Activated T-cell treated with anti-CD3 and anti-CD28 coated beads, Interleukin-2, amount 50 U/mL, for 72 hours (primary cell): ENCODE measurements at places on chromosomes 3 and 15. TPM values are rescaled to one million over a fixed set of nuclear protein-coding genes. Genes with fewer than 3 reads are reported as not detected.

GAP43 gene
- not detected for total RNA-seq

DNA sequence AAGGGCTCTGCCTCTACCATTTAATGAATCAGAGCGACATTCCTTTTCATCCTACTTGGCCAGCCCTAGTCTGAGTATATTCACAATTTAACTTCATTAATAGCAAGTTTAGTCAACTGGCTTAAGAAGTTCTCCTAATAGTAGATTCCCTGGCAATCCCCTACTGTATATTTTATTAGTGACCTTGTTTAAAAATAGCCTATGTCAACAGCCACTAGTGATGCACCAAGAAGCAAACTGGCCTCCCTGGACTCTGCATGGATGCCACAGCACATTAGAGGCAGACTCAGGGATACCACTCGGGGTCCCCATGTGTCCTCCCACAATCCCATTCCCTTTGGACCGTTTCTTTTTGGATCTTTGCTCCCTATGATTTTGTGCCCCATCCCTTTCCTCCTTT lies 83.6 kb downstream of the THSD4 start:
- DNase-seq, result no peak

DNA sequence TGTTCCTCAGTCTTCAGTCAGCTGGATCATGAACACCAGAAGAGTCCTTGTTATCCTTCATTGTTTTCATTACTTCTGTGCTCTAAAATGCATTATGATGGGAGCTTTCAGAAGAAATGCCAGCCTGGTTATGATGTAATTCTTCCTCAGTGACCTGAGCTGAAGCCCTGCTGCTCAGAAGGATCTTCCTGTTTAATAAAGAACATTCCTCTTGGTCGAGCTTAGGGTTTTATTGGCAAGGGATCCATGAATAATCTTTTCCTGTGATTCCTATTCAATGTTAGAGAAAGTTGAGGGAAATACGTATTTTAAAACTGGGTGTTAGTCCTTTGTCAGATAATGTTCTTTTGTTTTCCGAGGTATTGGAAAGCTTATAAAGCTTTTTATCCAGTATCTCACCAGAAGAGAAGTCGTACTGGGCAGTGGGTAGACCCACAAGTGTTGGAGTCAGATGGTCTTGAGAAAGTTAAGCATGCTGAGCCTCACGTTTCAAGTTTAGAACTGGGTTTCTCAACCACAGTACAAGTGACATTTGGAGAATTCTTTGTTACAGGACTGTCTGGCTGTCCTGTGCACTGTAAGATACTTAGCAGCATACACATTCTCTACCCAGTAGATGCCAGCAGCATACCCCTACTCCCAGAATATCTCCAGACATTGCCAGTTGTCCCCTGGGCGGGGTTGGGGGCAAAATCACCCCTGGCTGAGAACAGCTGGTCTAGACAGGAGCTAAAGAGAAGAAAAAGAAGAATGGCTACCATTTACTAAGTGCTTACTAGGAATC lies 212.3 kb upstream of the BHLHE40 start:
- no peak for DNase-seq

DNA sequence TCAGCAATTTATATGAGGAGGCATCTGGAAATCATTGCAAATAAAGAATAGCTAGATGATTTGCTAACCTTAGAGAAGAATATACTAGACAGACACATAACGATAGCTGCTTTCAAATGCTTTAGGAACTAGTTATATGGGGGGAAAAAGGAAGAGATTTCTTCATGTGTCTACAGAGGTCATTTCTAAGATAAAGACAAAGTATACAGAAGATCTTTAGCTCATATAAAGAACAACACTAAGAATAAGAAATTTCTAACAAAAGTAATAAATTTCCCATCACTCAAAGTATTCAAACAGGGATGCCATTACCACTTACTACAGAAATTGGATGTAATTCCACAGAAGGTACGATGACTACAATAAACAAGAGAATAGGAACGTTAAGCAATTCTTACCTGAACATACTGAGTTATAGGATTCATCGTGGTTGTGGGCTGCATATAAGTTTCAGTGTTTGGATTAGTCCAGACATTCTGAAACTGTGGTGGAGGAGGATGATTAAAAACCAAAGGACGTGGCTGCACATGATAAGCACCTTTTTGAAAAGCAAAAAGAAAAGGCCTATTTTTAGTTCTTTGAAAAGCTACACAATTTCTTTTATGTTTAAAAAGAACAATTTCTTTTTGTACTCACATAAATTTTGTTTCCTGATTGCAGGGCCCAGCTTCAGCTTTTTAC lies 8.7 kb downstream of the DAZL start:
- peak; percentile 70 for DNase-seq

C3orf22 gene
- not detected for total RNA-seq

DNA sequence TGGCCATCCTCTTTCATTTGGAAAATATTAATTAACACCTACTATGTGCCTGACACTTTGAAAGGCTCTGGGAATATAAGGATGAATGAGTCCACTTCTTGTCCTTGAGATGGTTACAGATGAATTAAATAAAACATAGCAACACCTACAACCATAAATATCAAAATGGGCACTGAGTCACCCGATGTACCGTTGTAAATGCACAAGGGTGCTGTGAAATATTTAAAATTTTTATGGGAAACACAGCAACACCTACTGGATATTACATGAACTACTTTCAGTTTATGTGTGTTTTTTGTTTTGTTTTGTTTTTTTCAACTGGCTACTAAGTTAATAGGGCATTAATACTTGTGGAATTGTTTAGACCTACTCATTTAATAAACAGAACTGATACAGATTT lies 239.0 kb upstream of the NAALADL2 start:
- no peak for DNase-seq

DNA sequence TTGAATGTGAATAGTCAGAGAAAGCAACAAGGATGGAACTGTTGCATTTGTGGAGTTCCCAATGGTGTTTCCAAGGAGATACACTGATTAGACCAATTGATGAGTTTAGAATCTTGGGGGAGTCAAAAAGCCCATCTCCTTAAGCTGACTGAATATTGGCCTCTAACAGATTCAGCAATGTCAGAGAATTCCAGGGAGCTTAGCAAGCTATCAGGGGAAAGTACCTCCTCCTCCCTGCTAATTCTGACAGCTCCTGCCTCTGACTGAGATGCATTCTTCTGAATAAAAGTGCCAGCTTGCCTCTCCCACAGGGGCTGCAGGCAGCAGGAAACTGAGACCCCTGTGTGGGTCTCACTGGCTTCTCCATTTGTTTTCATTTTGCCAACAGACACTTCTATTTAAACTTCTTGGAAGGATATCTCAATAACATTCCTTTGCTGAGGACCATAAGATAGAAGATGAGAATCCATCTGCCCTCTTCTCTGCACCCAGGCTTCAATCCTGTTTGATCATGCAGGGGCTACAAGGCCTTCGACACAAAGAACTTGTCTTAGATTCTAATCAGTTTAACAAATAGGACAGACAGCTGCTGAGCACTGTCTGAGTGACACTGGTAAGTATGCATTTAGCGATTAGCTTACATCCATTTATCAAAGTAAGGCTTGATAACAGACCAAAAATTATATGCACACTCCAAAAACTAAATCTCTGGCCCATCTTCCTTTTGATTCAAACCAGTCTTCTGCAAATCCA lies 1080.8 kb downstream of the TUSC7 start:
- DNase-seq, result no peak

- peak; percentile 14 for DNase-seq
These were observed 103.5 kb downstream of the IMPG2 start for GRCh38 chr3:101216710-101217465.

DNA sequence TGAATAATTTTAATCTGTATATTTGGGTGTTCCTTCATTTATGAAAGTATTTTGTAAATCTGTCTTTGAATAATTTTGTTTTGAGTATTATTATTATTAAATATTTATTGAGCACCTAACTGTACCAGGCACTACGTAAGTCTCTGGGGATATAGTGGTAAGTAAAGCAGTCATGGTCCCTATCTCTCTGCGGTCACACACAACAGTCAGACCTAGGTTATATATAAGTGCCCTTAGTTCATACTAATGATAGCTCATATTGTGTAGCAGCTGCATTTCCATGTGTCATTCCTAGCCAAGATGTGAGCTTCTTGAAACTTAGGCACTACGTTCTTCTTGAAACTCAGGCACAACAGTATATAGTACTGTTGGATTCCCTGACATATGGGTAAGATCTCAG lies 12.4 kb downstream of the NKTR start:
- DNase-seq, result no peak

LINGO1 gene
- total RNA-seq, result not detected

DNA sequence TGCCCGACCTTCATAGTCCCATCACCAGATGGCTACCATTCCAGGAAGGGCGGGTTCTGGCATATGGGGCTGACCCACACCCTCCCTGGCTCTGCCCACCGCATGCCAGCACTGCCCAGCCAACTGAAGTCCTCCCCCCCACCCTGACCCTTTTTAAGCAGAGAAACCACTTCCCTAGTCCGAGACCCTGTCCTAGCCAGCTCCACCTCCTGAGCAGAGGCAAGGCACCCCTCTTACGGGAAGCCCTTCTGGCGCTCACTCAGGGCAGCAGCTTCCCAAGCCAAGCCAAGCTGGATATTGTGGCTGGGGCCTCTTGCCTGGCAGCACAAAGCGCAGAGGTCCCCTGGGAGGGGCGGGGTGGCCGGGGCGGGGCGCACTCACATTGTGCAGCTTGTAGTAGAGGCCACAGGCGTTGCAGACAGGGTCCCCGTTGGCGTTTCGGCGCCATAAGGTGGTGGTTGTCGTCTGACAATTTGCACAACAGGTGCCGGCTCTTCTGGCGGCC lies 11.5 kb downstream of the GATA2 start:
- DNase-seq, result no peak

DNA sequence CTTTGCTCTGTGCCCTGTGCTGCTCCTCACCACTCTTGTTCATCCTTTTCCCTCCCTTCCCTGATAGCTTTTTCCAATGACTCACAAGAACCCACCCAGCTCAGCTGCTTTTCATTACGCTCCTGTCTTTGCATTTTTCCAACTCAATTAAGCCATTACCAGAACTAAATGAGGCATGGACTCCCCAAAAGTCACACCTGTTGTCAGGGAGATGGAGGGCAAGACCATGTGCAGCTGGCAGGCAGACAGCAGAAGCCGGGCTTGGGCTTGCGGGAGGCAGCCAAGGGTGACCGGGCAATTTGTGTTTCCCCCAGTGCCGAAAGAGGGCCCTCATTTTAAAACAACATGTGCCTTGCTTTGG lies 64.3 kb downstream of the CASR start:
- DNase-seq, result no peak

CCR2 gene
- 0.46 TPM for total RNA-seq

DISP2 gene
- total RNA-seq, result 0.19 TPM

DNA sequence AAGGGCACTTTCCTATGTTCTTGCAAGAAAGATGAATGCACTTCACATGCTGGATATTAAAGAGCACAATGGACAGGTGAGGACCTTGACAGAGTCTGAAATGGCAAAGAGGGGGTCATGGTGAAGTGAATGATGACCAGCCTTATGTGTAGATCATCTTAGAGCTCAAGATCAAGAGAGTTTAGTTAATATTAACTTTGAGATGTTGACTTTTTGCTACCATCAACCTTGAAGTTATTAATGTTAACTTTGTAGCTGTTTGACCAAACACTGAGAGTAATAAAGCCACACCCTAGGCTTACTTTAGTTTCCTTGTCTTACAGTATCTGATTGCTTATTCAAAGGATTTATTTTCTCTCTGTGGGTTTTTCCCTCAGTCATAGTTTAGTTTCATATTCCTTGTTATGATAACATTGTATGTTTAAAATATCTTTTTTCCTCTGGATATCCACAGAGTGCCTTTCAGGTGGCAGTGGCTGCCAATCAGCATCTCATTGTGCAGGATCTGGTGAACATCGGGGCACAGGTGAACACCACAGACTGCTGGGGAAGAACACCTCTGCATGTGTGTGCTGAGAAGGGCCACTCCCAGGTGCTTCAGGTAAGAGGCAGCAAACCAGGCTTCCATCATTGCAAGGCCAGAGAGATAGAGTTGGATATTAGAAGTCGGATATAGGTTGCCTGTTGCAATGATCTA lies 5.4 kb downstream of the NFKBIZ start:
- no peak for DNase-seq

DNA sequence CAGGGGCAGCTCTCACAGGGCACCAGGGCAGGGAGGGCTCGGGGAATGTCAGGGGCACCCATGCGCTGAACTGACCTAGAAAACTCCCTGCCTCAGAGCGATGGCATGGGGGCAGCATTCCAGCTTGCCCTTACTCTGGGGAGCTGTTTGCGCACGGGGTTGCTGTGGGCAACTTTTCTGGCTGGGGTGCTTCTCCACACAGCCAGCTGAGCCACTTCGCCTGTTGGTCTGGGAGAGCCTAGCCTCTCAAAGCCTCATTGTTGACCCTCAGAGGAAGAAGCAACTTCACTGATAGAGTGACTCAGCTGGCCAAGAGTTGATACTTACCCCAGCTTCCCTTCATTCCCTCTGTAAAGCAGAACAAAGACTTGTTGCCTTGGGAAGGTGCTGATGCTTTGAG lies 42.6 kb upstream of the MRPS22 start:
- no peak for DNase-seq

TMC3 gene
- total RNA-seq, result not detected

SEMA6D gene
- not detected for total RNA-seq

ZNF385D gene
- total RNA-seq, result not detected

DNA sequence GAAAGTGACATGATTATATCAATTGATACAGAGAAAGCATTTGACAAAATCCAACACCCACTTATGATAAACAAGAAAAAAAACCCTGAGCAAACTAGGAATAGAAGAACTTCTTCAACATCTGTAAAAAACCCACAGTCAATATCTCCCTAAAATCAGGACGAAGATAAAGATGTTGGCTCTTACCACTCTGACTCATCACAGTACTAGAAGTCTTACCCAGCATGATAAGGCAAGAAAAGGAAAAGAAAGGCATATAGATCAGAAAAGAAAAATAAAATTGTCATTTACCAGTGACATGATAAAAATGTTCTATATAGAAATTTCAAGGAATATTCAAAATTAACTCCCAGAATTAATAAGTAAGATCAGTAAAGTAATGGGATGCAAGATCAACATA lies 7.2 kb upstream of the FBXW12 start:
- DNase-seq, result no peak

DNA sequence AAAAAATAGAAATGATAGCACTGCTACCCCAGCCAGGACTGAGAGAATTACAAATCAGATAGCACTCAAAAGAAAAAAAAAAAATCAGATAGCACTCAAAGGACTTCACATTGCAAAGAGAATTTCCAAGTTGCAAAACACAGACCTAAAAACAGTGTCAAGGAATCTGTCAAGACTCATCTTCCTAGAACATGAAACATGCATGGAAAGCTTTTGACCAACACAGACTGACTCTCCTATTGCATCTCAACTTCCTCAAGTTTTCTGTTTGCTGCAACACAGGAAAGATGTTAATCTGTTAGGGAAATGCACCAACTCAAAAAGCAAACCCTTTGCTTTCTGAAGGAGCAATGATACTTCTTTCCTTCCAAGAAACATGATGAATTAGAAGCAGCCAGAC lies 42.3 kb downstream of the RAB27A start:
- no peak for DNase-seq

MESP2 gene
- total RNA-seq, result not detected

DNA sequence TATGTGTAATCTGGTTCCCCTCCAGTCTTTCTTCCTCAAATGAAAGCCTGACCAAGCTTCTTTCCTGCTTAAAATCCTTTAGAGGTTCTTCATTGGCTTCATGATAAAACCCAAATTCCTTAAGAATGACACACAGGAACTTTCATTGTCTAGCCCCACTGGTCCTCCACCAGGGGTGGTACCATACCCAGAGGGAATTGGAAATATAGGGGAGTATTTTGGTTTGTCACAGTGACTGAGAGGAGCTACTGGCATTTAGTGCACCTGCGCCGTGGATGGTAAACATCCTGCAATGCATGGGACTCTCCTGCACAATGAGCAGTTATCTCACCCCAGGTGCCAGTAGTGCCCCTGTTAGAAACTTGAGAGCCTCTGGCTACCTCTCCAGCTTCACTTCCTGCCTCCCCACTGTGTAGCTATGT lies 10.8 kb downstream of the ZWILCH start:
- DNase-seq, result no peak
